ENCODE measurements at places on chromosomes 3 and 15.

- no peak for DNase-seq
These were observed 8.3 kb downstream of the TRA2B start for GRCh38 chr3:185929192-185930151.

DNA sequence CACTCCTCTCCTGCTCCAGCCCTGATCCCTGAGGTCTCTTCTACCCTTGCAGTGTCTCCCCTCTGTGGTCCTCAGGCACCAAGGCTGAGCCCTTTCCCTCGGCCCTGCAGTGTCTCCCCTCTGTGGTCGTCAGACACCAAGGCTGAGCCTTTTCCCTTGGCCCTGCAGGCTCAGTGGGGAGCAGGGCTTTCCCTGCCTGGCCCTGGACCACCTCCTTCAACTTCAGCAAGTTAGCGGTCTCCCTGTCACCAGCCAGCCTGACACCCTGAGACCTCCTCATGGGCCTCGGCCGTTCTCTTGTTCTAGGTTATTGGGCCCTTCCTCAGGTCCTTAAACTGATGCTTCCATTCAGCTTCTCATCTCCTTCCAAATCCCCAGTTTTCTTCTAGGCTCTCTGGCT, 4.3 kb downstream of the NRROS start:
- DNase-seq, result no peak

- no peak for DNase-seq
These were observed 157.5 kb downstream of the GABRB3 start for GRCh38 chr15:26615188-26615926.

- DNase-seq, result no peak
These were observed 106.5 kb upstream of the SETMAR start for GRCh38 chr3:4196506-4197147.

DNA sequence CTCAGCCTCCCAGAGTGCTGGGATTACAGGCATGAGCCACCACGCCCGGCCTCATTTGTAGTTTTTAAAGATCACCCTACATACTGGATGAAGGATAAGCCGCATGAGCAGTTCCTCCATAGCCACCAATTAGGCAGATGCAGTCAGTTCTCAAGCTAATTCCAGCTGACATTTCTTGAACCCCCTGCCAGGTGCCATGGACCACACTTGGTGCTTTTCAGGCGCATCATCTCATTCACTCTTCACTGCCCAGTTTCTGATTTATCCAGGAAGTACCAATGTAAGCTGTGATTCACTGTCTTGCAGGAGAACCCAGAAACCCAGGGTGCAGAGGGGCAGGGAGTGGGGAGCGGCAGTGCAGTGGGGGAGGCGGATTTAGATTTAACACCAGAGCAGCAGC, 56.5 kb upstream of the RASA2 start:
- DNase-seq, result no peak

- no peak for DNase-seq
These were observed 83.1 kb upstream of the RASGRP1 start for GRCh38 chr15:38647683-38648082.

DNA sequence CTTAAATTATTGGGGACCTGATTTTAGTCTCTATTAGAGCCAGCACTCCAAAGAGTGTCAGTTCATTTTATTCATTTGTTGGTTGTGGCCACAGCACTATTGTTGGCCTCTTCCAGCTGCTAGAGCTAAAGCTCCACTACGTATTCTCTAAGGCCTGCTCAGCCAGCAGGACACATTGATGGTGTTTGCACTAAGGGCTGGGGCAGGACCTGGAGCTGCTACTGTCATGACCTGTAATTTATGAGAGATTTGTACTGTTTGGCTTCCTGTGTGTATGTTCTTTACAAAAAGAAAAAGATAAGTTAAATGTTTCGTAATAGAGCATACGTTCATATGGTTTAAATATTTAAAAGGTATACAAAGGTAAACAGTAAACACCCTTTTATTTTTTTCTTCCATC, 8.1 kb downstream of the GFM1 start:
- DNase-seq, result no peak

Measured in NCI-H1417 (cell line).